ENCODE measurements at places on chromosomes 2 and 18. TPM values are rescaled to one million over a fixed set of nuclear protein-coding genes. Genes with fewer than 3 reads are reported as not detected.

ME2 gene
- 38.9 TPM for polyA plus RNA-seq

DNA sequence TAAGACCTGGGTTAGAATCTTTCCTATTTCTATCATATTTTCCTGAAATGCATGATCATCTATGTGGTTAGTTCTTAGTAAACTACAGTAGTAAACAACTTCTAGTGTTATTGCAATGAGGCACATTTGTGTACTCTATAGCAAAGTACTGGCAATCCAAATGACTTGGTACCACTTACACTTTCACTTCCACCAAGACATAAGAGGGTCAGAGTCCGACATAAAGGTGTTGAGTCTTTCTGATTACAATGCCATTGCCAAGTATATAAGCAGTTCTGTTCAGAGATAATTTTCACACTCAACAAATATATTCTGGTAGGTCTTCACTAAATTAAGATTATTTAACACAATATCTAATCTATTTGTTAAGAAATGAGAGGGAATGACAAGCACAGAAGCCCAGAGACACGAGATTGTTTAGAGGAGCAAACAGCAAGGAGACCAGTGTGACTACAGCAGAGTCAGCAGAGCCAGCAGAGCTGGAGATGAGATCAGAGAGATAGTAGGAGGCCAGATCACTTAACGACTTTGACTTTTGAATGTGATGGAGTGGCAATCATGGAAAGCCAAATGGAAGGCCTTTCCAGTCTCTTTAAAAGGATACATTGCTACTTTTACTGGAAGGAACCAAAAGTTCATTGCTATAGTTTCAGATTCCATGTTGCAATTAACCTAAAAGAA, 27.5 kb downstream of the SOS1 start:
- DNase-seq, result no peak

SCN9A gene
- polyA plus RNA-seq, result 1.6 TPM

PLA2R1 gene
- polyA plus RNA-seq, result 115 TPM

AKAIN1 gene
- not detected for polyA plus RNA-seq

DNA sequence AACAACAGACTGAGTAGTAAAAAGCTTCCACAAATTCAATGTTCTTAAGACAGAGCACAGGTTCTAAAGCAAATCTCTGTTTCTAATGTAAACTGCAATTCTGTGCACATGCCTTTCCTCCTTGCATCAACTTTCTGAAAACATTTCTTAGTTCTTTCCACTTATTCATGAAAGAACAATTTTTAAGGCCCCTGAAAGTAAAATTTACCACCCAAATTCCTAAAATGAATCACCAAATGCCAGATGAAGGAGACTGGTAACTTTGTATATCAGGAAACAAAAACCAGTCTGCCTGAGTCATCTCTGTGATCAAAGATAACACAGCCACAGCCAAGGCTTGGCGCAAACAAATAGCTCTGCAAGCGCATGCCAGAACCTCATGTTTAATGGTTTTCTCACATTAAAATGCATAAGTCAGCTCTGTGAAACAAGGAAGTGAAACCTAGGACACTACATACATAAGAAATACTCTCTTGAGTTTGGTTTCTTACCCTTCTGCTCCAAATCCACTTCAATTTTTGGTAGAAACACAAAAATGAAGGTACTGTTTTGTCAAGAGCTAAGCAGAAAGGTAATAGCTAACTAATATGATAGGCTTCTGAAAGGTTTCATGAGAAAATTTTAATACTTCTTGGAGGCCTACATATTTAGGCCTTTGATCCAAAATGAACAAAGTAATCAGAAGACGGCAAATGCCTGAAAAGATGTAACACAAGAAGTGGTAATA, 169.4 kb downstream of the THADA start:
- no peak for DNase-seq

TLX2 gene
- not detected for polyA plus RNA-seq

GRCh38 chr2:88188748-88189147, 18.6 kb downstream of the THNSL2 start:
- no peak for DNase-seq

DNA sequence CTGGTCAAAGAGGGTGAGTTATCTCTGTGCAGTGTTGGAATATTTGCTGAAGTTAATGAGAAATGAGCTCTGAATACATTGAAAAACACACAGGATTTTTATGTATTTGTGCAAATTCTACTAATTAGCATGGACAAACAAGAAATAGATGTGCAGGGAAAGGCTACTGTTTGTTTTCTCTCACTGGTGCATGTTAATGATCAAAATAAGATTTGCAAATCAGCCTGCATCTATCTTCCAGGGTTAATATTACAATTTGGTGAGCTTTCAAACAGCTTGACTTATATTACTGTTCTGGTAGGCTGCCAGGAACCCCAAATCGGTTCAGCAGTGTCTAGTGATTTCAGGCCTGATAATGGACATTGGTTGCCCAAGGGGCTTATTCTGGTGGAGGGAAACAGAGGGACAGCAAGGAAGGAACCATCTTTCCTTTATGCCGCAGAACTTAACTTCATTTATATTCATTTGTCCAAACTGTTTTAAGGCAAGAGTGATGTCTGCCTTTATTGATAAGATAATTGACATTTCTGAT, 93.8 kb upstream of the REG3A start:
- DNase-seq, result no peak

DNA sequence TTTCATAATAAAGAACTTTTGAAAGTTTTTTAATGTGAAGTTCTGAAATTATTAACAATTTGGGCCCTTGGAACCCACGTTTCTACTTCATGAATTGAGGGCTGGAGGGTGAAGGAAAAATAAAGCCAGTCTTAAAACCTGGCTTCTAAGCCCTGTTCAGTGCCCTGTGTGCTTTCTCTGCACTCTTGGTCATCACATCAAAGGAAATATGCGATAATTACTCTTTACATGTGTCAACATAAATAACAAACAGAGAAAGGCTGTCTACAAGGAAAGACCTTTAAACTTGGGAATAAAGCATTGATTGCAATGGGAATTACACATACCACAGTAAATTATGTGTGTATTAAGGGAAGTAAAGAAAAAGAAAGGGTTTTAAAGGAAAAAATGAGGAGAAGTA, 150.7 kb upstream of the KLF7 start:
- no peak for DNase-seq

FOXD4L1 gene
- polyA plus RNA-seq, result 0.40 TPM

DNA sequence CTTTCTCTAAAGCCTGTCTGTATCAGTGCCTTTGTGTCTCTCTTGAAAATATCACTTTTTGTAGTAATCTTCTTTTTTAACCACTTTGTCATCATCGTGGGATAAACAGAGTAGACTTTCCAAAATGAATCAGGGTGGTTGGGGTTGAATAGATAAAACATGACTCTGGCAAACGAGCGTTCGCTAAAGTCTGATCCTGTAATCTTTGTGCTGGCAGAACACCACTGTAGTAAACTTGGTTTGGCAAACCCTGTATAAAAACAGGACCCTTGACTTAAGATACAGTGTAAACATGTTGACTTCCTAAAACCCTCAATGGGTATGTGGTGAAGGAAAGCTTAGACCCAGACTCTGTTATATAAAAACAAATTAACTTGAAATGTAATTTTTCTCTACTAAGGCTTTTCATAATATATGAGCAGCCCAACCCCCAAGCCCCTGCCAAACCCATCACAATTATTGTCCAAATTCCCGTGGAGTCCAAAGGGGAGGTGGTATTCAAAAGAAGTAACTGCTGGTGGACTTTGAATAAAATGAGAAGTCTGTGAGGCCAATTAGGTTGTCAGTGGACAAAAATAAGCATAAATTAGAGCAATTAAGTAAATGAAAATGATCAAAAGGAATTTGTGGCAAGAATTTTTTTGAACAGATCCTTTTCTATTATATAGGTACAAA, 52.2 kb downstream of the COLEC12 start:
- DNase-seq, result no peak

DNA sequence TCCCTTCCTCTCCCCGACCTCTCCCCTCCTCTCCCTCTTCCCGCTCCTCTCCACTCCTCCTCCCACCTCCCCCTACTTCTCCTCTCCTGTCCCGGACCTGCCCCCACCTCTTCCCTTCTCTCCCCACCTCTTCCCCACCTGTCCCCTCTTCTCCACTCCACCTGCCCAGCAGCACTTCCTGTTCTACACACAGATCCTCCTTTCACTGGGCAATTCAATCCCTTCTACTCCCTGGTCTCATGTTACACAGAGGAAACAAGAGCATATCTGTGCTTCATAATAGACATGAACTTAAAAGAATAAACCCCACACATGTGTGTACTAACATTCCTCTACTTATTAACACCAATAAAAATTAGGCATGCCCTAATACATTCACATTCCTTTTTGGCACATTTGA, 34.8 kb downstream of the TIMM21 start:
- no peak for DNase-seq

DNA sequence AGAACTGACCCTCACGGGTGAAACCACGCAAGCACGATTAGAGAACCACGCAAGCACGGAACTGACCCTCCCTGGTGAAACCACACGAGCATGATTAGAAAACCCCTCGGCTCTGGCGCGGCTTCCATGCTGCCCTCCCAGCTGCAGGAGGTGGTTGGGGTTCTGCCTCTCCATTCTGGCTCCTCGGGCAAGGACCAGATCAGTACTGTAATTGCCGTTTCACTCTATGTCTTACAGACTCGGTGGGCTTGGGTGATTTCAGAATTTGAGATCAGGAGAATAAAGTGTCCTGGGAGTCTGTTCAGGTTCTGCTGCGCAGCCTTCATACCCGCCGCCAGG, 58.3 kb upstream of the KCNG2 start:
- DNase-seq, result no peak

DNA sequence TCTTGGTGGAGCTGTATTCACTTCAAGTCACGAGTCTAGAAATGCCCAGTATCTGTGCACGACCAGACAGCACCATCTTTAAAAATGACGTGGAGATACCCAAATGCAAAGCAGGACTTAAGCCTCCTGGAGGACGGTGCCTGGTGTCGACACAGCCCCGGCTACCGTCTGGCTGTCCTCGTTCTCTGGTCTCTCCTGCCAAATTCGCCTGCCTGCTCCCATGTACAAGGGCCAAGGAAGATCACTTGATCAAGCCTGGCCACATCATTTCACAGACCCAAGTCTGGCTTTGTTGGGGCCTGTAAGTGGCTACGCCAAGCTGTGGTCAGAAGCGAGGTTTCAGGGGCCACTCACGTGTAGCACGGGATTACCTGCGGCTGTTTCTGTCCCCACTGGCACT, 9.4 kb downstream of the ODC1 start:
- no peak for DNase-seq

DNA sequence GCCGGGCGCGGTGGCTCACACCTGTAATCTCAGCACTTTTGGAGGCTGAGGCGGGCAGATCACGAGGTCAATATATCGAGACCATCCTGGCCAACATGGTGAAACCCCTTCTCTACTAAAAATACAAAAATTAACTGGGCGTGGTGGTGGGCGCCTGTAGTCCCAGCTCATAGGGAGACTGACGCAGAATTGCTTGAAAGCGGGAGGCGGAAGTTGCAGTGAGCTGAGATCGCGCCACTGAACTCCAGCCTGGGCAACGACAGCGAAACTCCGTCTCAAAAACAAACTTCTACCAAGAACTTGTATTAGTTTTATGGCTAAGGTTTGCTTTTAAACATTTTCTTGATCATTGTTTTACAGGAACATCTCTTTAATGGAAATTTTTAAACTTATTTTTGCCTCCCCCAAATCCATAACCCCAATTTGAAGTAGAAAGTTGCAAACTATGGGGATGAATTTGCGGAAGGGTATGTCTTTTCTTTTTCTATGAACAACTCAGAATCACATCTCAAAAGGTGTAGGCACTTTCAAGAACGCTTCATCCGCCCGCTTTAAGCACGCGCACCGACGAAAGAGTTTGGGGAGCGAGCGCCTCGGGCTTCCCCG, 46.8 kb upstream of the PTMA start:
- DNase-seq, result no peak

ATOH8 gene
- polyA plus RNA-seq, result 17.1 TPM

- no peak for DNase-seq
These were observed 105.1 kb upstream of the NOL4 start for GRCh38 chr18:34329840-34330239.

DNA sequence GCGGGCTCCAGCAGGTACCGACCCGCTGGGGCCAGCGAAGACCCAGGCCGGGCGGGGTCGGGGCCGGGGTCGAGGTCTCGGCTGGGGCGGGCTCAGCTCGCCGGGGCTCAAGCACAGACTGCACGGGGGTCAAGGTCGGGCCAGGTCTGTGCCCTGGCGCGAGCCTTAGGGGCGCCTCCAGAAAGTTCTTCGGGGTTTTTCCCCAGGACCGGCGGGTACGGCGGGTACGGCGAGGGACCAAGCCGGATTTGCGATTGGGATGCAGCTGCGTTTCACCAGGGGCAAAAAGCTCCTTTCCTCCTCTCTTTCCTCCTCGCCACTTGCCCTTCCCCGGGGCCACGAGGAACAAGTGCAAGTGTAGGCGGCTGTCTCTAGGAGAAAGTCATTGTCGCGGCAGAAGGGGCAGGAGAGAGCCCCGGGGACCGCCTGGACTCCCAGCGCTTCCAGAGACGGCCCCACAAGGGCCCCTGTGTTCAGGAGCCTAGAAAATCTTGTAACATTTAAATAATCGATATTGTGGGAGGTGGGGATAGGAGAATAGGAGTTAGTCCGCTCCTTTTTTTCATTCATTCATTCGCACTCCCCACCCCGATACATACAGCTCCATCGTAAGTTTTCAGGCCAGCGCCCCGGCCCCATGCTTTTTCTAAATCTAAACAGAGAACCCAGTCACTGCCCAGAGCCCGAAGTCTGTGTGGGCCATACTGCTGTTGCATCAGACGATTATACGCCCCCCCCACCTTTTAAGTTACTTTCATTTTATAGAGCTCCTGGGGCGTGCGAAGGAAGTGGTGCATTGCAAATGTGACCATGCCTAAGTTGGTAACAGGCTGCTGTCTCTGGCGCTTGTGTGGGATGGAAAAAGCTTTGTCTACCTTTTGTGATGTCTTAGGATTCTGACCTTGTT, 679 bp downstream of the PMAIP1 start:
- DNase-seq, result no peak

CYRIA gene
- polyA plus RNA-seq, result 3.5 TPM

DNA sequence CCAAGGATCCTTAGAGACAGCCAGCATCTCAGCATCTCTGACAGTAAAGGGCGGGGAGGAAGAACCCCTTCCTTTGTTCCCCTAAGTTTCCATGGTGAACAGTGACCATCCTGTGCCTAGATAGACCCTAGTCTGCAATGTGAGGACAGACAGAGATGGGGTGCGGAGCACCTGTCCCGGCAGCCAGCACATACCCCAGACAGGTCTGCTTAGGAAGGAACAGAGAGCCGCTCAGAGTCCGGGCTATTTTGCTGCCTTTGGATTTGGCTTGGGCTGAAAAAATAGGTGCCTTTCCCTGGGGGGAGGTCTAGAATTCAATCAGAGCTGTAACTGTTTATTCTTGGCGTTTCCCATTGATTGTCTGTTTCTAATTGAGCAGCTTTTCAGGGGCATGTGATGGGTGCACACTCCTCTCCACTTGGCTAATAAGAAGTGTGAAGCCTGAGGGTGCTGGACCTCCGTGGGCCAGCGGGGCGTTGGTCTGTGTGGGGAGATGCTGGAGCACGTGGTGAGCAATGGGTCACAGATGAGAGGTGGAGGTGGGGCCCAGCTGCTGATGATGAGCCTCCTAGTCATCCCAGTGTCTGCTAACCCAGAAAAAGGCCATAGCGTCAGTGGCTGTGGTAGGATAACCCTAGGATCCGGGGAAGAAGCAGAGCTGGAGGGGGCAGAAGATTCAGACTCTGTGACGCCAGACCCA, 236.8 kb downstream of the SEPTIN10 start:
- no peak for DNase-seq

GRCh38 chr2:189049709-189050164, 75.6 kb downstream of the COL3A1 start:
- DNase-seq, result no peak
